Ammon's horn (tissue), 1 donor: ENCODE measurements at places on chromosomes 3 and 15.
A peak's percentile ranks its signal among the peaks of the same experiment; 100 is the strongest.

DNA sequence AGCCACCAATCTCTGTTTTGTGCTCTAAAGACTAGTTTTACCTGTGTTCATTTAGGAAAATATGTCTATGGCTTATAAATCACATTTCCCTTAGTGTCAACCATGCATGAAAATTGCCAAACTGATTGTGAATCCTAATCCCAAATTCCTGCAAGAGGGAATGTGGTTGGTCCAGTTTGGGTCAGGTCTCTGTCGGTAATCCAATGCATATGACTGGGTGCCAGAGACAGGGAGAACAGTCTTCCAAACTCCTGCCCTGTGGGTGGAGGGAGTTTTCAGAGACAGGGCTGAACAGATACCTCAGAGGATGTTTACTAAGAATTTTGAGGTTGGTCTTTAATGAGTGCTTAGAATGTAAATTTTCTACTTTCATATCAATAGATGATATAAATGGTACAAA lies 300.5 kb upstream of the ARL6 start:
- DNase-seq, result no peak

GRCh38 chr3:55244247-55244646 lies 242.9 kb downstream of the WNT5A start:
- DNase-seq, result no peak

DNA sequence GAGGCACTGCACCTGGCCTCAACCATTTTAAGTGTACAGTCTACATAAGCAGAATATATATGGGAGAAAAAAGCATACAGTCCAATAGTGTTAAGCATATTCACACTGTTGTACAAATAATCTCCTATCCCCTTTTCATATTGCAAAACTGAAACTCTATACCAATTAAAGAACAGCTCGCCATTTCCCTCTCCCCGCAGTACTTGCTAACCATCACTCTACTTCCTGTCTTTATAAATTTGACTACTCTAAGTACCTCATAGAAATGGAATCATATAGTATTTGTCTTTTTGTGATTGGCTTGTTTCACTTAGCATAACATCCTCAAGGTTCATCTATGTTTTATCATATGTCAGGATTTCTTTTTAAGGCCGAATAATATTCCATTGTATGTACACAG lies 21.6 kb upstream of the TASOR start:
- no peak for DNase-seq

GRCh38 chr15:101652786-101653430 lies 727 bp upstream of the TM2D3 start:
- no peak for DNase-seq

- no peak for DNase-seq
Observed at GRCh38 chr15:82551646-82552247, 11.5 kb upstream of the RPS17 start.

- DNase-seq, result no peak
Observed at GRCh38 chr3:196803891-196804468, 63.7 kb upstream of the SENP5 start.

DNA sequence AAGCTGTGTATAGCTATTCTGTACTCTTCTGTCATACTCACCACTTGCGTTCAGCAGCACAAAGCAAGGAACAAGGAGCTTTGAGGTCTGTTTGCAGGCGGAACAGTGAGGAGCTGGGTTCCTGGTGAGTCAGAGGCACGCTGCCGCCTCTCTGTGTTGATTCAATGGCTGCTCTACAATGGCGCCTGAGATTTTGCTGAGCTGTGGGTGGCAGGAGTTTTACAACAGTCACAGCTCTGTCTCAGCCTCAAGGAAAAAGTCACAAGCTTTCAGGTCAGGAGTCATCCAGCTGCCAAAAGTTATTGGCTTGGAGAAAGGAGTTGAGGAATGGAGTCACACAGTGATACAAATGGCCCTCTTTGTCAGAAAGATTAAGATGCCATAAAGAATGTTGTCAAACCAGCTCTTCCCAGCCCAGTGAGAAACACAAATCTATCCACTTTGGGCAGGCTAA lies 98.1 kb downstream of the SSR3 start:
- DNase-seq, result peak; percentile 51

DNA sequence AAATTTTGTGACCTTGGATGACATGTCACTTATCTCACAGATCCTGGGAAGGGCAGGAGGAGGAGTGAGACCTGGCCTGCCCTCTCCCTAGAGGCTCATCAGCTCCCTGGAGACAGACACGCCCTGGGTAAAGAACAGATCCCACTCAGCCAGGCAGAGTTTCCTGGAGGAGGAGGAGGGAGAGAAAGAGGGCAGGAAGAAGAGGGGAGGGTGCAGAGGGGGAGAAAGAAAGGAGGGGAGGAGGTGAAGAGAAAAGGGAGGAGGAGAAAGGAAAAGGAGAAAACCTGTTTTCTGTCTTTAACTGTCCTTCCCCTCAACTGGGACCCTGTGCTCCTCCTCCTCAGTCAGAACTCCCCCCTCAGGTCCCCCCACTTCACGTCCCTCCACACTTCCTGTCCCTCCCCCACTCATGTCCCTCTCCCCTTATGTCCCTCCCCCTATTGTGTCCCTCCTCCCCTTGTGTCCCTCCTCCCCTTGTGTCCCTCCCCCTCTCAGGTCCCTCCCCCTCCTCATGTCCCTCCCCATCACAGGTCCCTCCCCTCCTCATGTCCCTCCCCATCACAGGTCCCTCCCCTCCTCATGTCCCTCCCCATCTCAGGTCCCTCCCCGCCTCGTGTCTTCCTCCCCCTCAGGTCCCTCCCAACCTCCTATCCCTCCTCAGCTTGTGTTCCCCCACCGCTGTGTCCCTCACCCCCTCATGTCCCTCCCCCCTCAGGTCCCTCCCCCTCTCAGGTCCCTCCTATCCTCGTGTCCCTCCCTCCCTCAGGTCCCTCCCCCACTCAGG lies 52.3 kb upstream of the CGNL1 start:
- DNase-seq, result no peak

DNA sequence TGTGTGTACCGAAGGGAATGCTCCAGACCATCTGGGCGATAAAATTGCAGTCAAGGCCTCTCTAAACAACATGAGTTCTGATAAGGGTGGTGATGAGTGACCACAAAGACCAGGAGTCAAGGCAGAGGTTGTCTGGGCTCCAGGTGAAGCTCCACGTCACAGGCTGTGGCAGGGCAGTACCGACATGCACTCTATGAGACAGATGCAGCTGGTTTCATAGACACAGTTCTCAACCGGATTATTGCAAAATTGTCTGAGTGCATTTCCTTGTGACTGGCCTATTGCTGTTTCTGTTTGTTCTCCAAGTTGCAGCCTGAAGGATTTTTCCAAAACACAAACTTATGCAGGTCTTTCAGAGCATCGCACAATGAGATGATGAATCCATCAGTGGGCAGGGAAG lies 157.5 kb upstream of the HES1 start:
- no peak for DNase-seq

DNA sequence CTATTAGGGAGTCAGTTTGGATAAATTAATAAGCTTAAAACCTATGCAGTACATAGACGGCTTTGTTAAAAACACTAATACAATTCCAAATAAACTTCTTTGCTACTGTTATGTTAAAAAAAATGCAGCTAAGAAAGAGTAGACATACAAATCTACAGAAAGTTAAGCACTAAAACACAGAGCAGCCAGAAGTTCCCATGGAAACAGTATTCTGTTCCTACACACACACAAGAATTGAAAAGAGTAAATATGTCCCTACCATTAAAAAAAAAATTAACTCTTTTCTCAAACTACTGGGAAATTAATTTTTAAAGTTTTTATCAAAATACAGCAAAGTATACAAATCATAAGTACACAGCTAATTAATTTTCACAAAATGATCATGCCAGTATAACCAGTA lies 71.6 kb downstream of the CLASP2 start:
- DNase-seq, result no peak

GRCh38 chr15:60675763-60676162 lies 196.8 kb upstream of the ICE2 start:
- no peak for DNase-seq

DNA sequence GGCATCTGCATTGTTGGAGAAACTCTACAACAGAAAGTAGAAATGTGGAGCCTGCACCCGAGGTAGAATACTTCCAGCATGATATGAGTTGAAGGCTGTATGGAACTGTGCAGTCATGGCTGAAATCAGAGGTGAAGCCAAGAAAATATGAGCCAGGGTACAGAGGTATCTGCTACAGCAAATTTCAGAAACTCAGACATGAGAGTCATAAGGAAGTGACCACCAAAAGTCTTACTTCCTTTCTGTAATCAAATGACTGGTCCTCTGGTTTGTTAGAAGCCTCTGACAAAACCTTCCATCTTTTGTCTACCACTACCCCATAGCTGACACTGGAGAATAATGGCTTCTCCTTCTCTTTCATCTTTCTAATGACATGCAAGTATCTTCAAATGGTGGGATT lies 159.4 kb downstream of the TMEM108 start:
- DNase-seq, result no peak

DNA sequence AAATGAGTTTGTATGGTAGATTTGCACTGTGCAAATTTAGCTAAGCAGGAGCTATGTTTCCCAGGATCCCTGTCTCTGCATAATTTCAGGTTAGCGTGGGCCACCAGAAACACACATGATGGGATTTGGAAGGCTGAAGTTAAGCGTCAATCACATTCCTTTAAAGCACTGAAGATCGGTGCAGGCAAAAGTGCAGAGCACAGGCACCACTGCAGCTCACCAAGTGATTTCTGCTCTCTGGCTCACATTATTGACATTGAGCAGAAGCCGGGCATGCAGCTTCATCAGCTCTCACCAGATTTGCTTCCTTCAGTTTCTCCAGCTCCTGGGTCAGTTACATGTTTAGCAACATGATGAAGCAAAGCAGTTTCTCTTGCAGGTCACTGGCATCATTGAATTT lies 256.4 kb upstream of the TGFBR2 start:
- DNase-seq, result no peak

- DNase-seq, result no peak
Observed at GRCh38 chr15:68375191-68375631, 56.8 kb downstream of the ITGA11 start.

- DNase-seq, result peak; percentile 80
Observed at GRCh38 chr3:79018671-79019136, 749.1 kb downstream of the ROBO1 start.

GRCh38 chr3:151770956-151771355 lies 37.2 kb downstream of the AADACL2 start:
- DNase-seq, result peak; percentile 3

- no peak for DNase-seq
Observed at GRCh38 chr15:101158166-101159095, 93.4 kb downstream of the CHSY1 start.

- no peak for DNase-seq
Observed at GRCh38 chr3:129505341-129505740, 23.1 kb upstream of the RHO start.

DNA sequence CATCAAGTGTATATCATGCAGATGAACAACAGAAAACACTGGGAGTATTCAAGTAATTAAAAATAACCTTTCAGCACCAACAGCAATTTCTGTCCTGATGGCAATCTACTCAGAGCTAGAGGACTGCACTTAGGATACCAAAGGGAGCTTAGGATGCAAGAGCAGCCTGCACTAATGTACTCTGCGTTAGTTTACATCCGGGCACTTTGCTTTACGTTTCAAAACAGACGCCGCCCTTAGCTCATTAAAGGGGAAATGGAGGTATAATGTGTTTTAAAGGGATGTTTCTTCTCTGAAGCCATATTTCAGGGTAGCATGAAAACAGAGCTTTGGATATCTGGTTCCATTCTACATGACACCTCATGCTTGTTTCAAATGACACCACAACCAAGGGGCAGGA lies 14.0 kb upstream of the B3GNT5 start:
- DNase-seq, result no peak

- DNase-seq, result no peak
Observed at GRCh38 chr3:149655826-149656574, 1.8 kb downstream of the WWTR1 start.

- DNase-seq, result no peak
Observed at GRCh38 chr3:98645039-98645438, 51.6 kb upstream of the CPOX start.

- DNase-seq, result no peak
Observed at GRCh38 chr3:114741066-114741465, 406.0 kb downstream of the ZBTB20 start.

DNA sequence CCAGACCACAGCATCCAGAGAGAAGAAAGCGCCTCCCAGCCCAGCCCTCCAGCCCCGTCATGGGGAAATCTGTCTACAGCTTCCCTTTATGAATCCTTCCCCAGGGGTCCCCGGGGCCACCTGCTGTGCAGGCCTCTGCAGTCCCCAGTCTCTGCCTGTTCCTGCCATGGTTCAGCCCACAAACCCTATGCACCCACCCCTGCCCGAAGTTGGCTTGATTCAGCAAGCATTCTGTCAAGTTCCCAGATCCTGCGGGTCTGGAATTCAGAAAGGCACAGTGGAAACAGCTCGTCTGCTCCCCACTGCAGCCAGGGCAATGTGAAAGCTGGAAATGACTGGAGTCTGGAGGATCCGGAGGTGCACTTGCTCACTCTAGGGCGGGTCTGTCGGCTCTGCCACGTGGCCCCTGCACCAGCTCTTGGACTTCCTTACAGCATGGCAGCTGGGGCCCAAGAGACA lies 2.9 kb upstream of the OCA2 start:
- DNase-seq, result no peak

- peak; percentile 17 for DNase-seq
Observed at GRCh38 chr3:8937064-8938020, 25.9 kb downstream of the RAD18 start.

DNA sequence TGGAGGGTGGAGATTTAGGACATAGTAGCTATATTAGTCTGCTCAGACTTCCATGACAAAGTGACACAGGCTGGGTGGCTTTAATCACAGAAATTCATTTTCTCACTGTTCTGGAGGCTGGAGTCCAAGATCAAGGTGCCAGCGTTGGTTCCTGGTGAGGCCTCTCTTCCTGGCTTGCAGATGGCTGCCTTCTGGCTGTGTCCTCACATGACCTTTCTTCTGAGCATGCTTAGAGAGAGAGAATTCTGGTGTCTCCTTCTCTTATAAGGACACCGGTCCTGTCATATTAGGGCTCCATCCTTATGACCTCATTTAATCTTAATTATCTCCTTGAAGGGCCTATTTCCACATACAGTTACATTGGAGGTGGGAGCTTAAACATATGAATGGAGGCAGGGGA lies 14.9 kb upstream of the SHC4 start:
- no peak for DNase-seq

GRCh38 chr3:15387171-15387581 lies 40.2 kb downstream of the METTL6 start:
- DNase-seq, result no peak

GRCh38 chr3:57068437-57069089 lies 8.1 kb downstream of the SPATA12 start:
- DNase-seq, result no peak

GRCh38 chr15:56353119-56353518 lies 12.1 kb upstream of the TEX9 start:
- DNase-seq, result no peak

GRCh38 chr3:78129707-78130106 lies 1089.8 kb downstream of the ROBO2 start:
- no peak for DNase-seq
